Right cardiac atrium (tissue), 5 donors: ENCODE measurements at places on chromosomes 1 and 21. TPM values are rescaled to one million over a fixed set of nuclear protein-coding genes. Genes with fewer than 3 reads are reported as not detected.
A peak's percentile ranks its signal among the peaks of the same experiment; 100 is the strongest.

DNA sequence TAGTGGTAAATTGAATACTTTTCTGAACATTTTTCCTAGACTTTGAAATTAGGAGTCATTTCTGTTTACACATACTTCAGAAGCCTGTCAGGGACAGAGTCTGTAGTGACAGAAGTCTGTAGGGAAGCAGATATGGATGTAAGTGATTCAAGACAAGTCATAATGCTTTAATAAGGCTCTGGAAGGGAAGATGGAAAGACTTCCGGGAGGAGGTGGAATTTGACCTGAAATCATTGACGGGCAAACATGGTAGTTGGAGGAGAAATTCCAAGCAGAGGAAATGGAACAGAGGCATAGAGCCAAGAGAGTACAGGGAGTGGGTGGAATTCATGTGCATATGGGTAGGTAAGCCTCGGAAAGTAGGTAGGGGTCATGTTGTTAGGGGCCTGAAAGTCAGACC lies 22.5 kb downstream of the CAMTA1 start:
- no peak for DNase-seq

GRCh38 chr1:52668711-52669110 lies 29.4 kb downstream of the COA7 start:
- DNase-seq = no peak

- DNase-seq = no peak
Measured at GRCh38 chr1:41578712-41579335, 94.3 kb upstream of the EDN2 start.

The PTGS2 gene
- total RNA-seq = 6.1 TPM

The TPTE gene
- not detected for total RNA-seq

The PLPPR4 gene
- 0.14 TPM for total RNA-seq

DNA sequence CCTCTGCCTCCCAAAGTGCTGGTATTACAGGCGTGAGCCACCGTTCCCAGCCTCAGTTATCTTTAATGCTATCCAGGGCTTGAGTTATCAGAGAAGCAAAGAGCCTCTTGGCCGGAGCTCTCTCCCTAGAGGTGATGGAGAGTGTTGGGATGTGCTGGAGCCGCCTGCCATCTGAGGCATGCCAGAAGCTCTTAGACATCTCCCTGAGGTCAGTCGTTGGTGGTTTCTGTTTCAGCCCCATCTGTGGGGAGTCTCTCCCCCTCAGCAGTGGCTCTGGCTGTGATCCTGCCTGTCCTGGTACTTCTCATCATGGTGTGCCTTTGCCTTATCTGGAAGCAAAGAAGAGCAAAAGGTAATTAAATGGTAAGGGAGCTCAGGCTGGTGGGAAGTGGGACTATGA lies 11.6 kb upstream of the ZNF691 start:
- no peak for DNase-seq

DNA sequence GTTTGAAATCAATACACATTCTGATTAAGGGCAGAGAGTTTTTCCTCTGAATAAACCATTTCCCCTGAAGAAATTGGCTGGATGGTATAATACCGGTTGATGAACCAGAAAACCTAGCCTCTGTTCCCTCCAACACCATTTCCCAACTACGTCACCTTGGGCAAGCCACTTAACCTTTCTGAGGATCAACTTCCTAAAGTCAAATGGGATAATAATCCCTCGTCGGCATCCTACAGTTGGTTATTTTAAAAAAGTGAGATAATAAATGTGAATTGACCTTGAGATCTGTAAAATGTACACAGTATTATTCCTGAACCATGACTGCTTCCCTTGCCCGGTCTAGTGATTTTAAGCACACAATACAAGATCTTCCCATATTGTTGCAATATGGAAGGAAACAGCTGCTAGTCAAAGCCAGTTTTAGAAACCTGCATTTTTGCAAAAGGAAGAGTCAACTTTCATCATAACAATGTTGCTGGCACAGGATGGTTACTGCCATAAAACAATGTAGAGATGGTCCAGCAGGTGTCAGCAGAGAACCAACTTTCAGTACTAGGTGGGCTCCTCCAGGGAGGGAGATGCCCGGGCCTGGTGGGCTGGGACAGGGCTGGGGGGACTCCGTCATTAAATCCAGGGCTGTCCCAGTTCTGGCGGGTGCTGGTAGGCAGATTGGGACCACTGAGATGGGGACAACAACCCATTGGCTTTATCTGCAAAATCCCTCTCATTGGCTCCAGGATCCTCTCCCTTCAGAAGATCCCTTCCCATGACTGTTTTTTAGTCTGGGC lies 5.2 kb upstream of the HLX start:
- peak; percentile 76 for DNase-seq

- no peak for DNase-seq
Measured at GRCh38 chr1:55056632-55056992, 17.3 kb downstream of the PCSK9 start.

GRCh38 chr1:156889802-156890580 lies 3.5 kb upstream of the PEAR1 start:
- peak; percentile 95 for DNase-seq

DNA sequence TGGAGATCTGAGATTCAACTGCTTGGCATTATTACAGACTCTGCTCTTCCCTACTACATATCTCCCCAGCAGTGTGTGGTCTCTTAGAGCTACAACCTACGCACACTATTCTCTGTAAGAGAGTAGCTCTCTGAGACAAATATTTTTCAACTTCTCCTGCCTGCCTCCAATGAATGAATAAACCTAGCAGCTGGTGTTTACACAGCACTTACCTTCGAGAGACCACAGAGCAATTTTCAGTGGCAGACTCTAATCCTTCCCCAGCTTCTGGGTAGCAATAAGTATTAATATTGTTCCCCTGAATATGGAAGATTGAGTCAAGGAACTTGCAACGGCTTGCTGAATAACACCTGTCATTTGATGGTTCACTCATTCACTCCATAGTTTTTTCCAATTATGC lies 350.9 kb upstream of the SPAG17 start:
- no peak for DNase-seq

GRCh38 chr1:157968508-157968907 lies 24.9 kb upstream of the KIRREL1 start:
- no peak for DNase-seq
